ENCODE measurements at places on chromosomes 13 and 19.

DNA sequence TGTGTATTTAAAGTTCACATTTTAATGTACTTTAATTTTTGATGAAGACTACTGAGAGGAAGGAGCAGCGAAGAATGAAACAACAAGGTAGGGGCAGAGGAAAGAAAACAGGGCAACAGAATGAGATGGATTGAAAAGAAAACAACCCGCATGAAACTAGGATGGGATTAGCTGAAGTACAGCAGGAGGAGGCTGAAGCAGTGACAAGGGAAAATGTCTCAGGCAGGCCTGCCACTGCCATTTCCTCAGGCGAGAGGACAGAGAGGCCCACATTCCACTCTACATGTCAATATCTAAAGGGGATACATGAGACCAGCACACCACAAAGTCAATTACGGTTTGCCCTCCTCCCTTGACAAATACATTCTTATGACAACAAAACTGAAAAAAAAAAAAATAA is 1703.2 kb downstream of the EFNB2 start:
- DNase-seq, result no peak

GRCh38 chr13:26326562-26326961 is 72.6 kb downstream of the CDK8 start:
- DNase-seq, result no peak

- DNase-seq, result peak; percentile 64
Observed at GRCh38 chr19:10899151-10899653, 27.8 kb downstream of the CARM1 start.

- DNase-seq, result peak; percentile 92
Observed at GRCh38 chr19:49580264-49581006, at the start of gene NOSIP. Gene NOSIP (minus strand): TSS chr19:49580556. CDS start chr19:49560691, 19,865 bp downstream.

GRCh38 chr19:7489609-7490044 is 792 bp upstream of the PEX11G start:
- DNase-seq, result no peak
